ENCODE measurements at places on chromosomes 3 and 15.

- no peak for DNase-seq
Observed at GRCh38 chr3:49673121-49673714, 933 bp upstream of the APEH start.

- DNase-seq, result no peak
Observed at GRCh38 chr3:123326531-123326930, 122.4 kb downstream of the ADCY5 start.

DNA sequence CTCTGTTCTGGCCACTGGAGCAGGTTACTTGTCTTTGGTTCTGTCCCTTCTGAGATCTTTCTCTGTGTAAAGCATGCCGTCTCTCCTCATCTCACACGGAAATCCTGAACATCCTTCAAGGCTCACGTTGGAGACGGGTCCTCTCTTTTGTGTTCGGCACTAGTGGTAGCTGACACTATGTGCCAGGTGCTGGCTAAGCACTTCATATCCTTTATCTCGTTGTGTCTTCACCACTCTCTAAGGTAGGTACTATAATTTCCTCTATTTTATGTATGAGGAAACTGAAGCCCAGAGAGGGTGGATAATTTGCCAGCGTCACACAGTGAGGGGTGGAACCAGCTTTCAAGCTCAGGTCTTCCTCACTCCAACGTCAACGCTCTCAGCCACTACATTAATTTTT is 1.2 kb downstream of the IFT122 start:
- DNase-seq, result no peak

GRCh38 chr3:181623924-181624694 is 87.6 kb upstream of the SOX2 start:
- DNase-seq, result no peak

DNA sequence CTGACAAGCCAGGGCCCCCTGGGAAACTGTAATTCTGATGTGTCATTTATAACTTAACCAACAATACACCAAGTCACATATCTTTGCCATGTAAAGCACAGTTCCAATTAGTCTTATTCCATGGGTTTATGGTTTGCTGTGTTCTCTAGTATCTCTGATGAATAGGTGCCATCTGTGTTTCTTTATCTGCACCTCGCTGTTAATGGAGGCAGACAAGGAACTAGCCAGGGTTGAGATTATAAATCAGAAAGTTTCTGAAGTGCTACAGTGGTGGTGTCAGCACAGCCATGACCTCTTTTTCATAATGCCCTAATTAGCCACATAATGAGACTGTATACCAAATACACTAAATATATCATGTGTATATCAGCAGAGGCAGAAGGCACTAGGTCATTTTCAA is 866.4 kb downstream of the PLOD2 start:
- DNase-seq, result no peak

DNA sequence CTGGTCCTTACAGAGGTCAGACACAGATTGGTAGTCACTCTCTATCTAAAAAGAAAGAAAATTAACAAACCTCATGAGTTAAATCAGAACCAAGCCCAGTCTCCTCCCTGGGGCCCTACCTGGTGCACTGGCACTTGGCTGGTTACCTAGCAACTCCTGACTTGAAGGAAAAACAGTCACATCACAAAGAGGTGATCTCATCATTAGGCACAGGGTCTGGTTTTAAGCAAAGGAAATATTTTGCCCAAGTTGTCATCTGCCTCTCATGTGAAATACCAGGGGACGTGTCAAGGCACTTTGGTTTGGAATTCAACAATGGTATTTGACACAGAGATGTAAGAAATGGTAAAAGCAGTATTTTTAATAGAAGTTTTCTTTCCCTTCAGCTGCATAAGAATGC is 47.7 kb upstream of the FMN1 start:
- no peak for DNase-seq

DNA sequence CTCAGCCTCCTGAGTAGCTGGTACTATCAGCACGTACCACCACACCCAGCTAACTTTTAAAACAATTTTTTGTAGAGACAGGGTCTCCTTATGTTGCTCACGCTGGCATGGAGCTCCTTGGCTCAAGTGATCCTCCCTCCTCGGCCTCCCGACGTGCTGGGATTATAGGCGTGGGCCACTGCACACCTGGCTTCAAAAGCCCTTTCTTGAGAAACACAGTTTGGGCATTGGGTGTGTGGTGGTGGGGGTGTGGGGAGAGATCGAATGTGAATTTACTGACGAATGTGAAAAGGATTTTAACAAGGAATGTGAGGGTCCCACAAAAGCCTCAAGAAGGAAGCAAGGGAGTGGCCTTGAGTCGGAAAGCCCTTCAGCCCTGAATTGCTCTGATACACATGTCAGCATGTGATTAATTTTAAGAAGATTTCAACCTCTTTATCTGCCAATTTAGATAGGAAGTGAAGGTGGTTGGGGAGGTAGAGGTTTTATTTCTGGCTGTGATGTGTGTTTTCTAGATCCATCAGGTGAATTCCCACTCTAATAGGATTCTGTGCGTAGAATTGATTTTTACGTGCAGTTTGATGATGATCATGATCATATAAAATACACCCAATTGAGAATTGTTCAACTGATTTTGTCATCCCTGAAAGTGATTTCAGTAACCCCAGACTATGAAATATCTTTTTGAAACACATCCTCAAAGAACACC is 1.1 kb downstream of the CCR4 start:
- DNase-seq, result no peak

GRCh38 chr3:105821433-105821832 is 47.4 kb downstream of the CBLB start:
- no peak for DNase-seq

- peak; percentile 68 for DNase-seq
Observed at GRCh38 chr3:146469150-146470017, at the start of gene PLSCR2. PLSCR2 (minus strand) TSS chr3:146469561; CDS start chr3:146459904, 9,657 bp downstream.

DNA sequence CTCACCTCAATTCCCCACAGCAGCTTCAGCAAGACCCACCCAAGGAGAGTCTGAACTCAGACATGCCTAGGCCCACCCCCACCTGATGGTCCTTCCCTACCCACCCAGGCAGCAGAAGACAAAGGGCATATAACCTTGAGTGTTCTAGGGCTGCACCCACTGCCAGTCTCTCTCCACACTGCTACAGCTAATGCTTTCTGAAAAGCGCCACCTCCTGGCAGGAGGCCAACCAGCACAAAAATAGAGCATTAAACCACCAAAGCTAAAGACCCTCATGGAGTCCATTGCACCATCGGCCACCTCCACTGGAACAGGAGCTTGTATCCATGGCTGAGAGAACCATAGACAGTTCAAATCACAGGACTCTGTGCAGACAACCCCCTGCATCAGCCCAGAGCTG is 11.3 kb upstream of the RPL39L start:
- DNase-seq, result no peak

- DNase-seq, result no peak
Observed at GRCh38 chr3:50213373-50213772, 8.3 kb downstream of the SLC38A3 start.

DNA sequence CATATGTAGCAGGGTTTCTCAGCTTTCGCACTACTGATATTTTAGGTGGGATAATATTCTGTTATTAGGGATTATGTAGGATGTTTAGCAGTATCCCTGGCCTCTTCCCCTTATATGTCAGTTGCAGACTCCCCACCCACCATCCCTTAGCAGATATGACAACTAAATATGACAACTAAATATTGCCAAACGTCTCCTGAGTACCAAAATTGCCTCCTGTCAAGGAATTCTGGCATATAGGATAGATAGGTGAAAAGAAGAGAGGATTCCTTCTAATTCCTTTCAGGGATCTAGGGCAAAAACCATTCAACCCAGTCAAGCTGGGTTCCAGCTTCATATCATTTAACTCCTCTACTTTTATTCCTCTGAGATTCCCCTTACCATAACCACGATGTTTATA is 759.8 kb downstream of the AGBL1 start:
- DNase-seq, result no peak

GRCh38 chr15:55737373-55737772 is 5.6 kb downstream of the PRTG start:
- DNase-seq, result no peak

DNA sequence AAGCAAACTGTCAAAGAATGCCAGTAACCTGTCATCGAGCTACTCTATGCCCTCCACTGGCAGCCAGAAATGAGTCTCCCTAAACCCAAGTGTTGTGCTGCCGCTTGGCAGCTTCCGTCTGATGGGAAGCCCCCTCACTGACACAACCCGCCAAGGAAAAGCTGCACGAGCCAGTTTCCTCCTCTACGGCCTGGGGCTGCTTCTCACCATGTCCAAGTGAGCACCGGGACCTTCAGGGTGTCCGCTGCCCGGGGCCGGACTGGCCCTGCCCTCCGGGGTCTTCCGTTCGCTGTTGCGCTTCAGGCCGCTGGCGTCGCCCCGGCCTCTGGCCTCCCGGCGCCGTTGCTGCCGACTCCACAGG is 490 bp downstream of the TOMM70 start:
- no peak for DNase-seq

GRCh38 chr3:48694610-48695392 is 9.1 kb upstream of the NCKIPSD start:
- DNase-seq, result no peak

- DNase-seq, result no peak
Observed at GRCh38 chr15:60301024-60301423, 96.8 kb downstream of the ANXA2 start.

- no peak for DNase-seq
Observed at GRCh38 chr3:47409284-47409683, 28.5 kb downstream of the PTPN23 start.
